ENCODE measurements at places on chromosomes 7 and 10. TPM values are rescaled to one million over a fixed set of nuclear protein-coding genes. Genes with fewer than 3 reads are reported as not detected.

GRCh38 chr7:457814-458510 is 61.7 kb downstream of the PDGFA start:
- DNase-seq, result no peak

- peak; percentile 66 for DNase-seq
These were observed 21.4 kb upstream of the VOPP1 start for GRCh38 chr7:55593515-55594318.

- DNase-seq, result no peak
These were observed 857.6 kb downstream of the GATA3 start for GRCh38 chr10:8912108-8912507.

DNA sequence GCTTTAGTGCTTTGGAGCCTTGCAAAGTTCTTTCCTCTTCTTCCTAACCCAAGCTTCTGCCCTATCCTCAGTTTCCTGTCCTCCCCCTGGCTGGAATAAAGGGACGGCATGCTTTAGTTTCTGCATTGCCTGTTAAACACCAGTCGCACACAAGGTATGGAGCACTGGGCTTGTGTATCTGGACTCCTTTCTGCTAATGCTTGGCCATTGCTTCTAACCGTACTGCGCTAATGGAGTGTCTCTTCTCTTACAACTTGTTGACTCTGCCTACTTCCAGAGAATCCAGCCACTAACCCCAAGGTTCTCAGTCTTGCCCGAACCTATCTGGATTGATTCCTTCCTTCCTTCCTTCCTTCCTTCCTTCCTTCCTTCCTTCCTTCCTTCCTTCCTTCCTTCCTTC is 120.6 kb downstream of the REEP3 start:
- DNase-seq, result no peak

DNA sequence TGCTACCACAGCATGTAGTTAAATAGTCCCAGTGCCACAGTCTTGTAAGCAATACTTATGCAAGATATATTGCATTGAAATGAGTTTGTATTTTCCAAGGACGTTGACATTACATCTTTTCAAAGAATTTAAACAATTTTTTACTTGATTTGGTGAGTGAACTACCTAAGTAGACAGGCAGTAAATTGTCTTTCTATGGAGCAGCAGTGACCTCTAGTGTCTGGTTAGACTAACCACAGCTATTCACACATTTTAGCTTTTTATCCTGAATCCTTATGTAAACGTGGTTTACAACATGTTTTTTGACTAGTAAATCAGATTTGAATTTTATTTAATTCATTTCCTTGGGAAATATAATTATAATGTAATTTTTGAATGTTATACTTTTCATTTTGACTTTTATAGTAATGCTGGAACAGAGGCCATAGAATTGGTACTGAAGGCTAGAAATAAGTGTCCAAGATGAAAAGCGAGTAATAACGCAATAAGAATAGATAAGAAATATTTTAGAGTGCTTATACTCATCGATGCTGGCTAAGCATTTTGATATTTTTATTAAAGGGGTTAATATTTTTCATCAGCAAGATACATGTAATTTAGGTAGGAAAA is 5.6 kb downstream of the LRRTM3 start:
- peak; percentile 8 for DNase-seq

DNA sequence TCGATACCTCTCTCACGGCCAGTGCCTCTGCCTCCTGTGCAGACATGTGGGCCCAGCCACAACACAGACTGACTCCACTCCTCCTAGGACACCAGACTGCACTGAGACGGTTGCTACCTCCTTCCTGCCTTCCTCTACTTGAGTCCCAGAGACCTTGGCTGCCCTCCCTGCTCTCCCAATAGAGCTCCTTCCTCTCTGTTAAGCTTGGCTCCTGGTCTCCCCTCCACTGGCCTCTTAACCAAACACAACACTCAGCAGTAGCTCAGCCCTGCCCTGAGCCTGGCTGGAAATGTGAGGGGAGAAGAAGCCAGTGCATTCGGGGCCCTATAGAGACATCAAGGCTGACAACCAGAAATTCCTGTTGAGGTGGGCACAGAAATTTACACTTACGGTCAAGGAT is 102.0 kb downstream of the HTR5A start:
- no peak for DNase-seq

GRCh38 chr10:53256623-53257022 is 484.0 kb upstream of the MBL2 start:
- DNase-seq, result no peak

- DNase-seq, result no peak
These were observed 62.8 kb downstream of the PRTFDC1 start for GRCh38 chr10:24889639-24890038.

- no peak for DNase-seq
These were observed 27.3 kb downstream of the AHCYL2 start for GRCh38 chr7:129252128-129252527.

DNA sequence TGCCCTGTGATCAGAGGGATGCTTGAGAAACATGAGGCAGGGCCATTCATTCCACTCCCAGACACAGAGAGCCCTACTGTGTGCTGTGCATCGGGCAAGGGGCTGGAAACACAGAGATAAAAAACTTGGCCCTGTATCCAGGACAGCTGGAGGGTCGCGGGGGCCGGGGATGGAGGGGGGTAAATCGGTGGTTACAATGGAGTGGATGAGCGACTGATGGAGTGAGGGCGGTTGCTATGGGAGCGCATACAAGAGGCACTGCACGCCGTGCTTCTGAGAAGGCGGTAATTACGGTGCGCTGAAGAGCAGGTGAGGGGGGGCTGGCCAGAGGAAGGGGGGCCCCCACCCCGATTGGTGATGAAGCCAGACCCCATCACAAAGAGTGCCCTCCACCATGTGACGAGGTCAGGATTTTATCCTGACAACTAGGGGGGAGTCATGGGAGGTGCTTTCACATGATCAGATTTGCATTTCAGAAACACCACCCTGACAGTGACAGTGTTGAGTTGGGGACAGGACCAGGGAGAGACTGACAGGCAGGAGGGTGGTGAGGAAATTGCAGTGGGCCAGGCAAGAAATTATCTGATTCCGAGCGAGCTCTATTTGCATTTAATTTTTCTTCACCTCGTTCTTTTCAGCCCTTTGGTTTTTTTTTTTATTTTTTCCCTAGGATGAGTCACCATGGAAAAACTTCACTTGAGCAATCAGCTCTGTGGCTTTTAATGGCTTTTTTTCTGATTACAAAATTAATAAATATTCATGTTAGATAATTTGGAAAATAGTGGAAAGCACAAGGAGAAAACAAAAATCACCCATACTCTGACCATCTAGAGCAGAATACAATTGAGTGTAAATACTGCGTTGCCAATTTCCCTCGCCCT is 7.8 kb downstream of the CPA5 start:
- no peak for DNase-seq

- no peak for DNase-seq
These were observed 177.6 kb upstream of the SLC25A13 start for GRCh38 chr7:96499532-96499931.

GRCh38 chr10:27743012-27743876 is 2.4 kb downstream of the MKX start:
- peak; percentile 21 for DNase-seq

- DNase-seq, result no peak
These were observed 39.4 kb upstream of the TARP start for GRCh38 chr7:38312821-38313220.

SLC18A2 gene
- 0.03 TPM for polyA plus RNA-seq

IGFBP1 gene
- 2.7 TPM for polyA plus RNA-seq

LEP gene
- polyA plus RNA-seq, result not detected

EXOC4 gene
- 29.8 TPM for polyA plus RNA-seq

C10orf105 gene
- polyA plus RNA-seq, result not detected

PBLD gene
- 4.2 TPM for polyA plus RNA-seq

SAP25 gene
- polyA plus RNA-seq, result 0.37 TPM

ATG9B gene
- 0.23 TPM for polyA plus RNA-seq

TAS2R41 gene
- not detected for polyA plus RNA-seq
